ENCODE measurements at places on chromosomes 2 and 18.

DNA sequence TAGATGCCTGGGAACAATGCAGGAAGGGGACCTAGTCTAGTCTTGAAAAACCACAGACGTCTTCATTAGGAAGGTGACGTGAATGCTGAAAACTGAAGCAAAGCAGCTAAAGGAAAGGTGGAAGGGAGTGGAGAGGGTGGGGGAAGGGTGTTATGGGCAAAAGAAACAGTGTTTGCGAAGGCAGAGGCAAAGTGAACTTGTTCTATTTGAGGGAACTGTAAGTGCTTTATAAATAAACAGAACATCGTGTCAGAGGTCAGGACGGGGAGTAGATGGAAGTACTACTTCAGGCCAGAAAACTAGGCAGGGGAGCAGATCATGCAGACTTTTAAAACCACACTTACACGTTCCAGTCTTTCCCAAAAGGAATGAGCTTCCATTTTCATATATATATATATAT, 57.8 kb downstream of the FASTKD2 start:
- no peak for DNase-seq

- DNase-seq: no peak
These were observed 9.0 kb upstream of the CREG2 start for GRCh38 chr2:101396316-101396717.

DNA sequence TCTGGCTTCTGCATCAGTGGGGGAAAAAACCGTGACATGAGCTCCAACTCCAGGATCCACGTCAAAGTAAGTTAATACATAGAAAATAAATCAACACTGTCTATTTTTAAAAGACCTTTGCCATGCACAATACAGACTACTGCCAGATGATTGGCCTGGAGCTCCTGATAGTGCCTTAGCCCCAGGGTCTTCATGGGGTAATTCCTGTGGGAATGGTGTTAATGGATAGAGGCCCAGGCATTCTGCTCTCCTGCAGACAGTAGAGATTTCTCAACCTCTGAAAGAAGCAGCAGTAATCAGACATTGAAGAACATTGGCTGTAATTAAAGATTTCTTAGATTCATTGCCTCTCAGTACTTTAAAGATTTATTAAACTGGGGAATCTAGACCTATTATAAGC, 4.3 kb upstream of the PLCL1 start:
- DNase-seq: no peak

GRCh38 chr2:9178904-9179571, 27.6 kb upstream of the ASAP2 start:
- DNase-seq: no peak

GRCh38 chr2:157929871-157930667, 53.9 kb upstream of the ACVR1 start:
- no peak for DNase-seq

DNA sequence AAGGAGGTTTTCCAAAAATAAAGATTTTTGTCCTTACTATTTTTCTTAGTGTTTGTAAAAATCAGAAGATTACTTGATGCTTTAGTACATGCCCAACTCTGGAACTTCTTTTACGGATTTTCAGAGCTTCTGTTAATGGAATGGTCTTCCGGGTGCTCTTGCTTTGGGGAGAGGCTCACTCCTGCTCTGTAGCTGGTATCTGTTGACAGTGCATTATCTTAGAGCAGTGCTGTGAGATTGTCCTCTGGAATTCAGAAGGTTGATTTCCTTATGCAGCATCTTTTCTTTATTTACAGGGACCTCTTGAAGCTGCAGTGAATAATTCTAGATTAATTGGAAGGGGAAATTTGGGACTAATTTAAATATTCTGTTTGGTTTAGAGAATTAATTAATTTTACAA, 4.6 kb downstream of the MAPRE2 start:
- DNase-seq: no peak

DNA sequence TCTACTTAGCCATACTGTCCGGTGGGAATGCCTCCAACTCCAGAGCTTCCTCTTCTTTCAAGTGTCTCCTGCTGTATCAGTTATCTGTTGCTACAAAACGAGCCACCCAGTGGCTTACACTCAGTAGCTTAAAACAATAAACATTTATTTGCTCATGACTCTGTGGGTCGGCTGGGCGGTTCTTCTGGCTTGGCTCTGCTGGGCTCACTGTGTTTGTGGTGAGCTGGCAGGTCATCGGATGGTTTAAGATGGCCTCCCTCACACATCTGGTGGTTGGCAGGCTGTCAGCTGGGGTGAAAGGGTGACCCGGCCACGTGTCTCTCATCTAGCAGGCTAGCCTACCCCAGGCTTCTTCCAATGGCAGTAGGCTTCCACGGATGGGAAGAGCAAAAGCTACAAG, 122.4 kb upstream of the SLC1A4 start:
- DNase-seq: no peak

GRCh38 chr2:239055756-239056493, 208.0 kb downstream of the TWIST2 start:
- no peak for DNase-seq

DNA sequence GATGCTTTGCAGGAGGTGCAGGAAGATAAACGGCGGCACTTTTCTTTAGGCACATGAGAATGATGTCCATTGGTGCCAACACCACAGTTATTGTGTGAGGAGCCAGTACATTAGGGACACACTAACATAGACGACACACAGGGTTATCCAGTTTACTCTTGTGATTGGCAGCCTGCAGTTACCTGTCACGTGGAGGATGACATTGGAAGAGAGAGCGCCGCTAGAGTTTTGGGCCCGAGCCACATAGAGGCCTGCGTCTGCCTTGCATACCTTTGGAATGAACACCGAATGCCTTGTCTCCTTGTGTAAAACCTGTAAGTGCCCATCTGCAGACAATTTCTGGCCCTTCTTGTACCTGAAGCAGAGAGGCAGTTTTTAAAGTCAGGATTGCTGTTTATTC, 26.9 kb upstream of the TTN start:
- DNase-seq: no peak

DNA sequence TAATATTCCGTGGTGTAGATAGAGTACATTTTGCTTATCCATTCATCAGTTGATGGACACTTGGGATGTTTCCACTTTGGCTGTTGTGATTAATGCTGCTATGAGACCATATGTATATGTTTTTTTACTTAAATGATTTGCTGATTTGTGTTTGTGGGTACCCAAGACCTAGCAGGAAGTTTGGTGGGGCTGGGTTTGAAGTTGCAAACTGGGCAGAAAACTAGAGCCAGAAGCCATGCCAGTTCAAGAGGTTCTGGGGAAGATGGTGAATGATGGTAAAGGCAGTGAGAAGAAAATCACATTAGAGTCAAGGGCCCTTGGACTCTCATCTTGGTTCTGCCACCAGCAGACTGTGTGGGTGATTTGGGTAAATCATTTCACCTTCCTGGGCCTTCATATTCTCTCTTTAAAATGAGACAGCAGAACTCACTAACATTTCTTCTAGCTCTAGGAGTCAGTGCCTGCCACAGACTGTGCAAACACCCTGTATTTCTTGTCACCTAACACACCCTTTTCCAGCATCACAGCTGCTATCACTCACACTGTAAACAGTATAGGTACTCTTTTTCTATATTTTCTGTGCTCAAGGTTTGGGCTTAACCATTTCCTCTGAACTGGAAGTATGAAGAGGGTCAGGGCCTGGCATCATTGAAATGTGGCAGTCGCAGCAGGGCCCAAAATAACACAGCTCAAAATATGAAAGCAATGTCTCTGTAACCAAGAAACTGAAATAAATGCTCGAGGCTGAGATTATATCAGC, 8.4 kb upstream of the CTLA4 start:
- no peak for DNase-seq

GRCh38 chr2:3260959-3261358, 116.7 kb downstream of the EIPR1 start:
- no peak for DNase-seq

GRCh38 chr2:29787473-29788465, 133.6 kb downstream of the ALK start:
- no peak for DNase-seq

GRCh38 chr2:142649581-142649980, 227.9 kb upstream of the KYNU start:
- no peak for DNase-seq

DNA sequence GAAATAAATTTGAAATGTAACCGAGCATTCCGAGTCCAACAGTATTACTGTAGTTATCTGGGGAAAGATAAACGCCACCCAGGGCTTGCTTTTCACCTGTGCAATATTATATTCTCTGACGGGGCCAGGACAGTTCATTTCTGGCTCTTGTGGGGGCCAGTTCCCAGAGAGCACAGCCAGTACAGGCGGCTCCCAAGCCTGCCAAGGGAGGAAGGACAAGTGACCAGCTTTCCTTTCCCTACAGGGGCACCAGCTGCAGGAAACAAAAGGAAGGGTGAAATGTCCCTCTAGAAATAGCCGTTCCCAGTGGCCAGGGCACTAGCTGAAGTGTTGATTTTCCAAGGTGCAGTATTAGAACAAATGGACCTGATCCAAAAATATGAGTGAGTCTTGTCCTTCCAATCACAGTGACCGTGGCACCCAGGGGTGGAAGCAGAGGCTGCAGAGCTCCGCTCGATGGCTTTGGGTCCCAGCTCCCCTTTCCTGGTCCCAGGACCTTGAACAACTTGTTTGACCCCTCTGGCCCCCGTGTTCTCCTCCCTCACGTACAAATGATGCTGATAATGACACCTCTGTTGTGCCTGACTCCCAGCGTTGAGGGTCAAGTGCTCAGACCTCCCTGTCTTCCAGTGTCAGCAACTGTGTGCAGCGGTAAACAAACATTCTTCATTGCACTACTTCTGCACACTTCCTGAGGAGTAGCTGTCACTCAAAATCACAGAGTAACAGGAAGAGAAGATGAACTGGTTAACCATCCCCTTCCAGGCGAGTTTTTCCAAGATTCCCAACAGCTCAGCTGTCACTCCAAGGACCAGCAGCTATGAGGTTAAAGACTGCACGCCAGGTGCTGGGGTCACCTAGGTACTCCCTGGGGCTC, 40.9 kb downstream of the GYPC start:
- DNase-seq: no peak

DNA sequence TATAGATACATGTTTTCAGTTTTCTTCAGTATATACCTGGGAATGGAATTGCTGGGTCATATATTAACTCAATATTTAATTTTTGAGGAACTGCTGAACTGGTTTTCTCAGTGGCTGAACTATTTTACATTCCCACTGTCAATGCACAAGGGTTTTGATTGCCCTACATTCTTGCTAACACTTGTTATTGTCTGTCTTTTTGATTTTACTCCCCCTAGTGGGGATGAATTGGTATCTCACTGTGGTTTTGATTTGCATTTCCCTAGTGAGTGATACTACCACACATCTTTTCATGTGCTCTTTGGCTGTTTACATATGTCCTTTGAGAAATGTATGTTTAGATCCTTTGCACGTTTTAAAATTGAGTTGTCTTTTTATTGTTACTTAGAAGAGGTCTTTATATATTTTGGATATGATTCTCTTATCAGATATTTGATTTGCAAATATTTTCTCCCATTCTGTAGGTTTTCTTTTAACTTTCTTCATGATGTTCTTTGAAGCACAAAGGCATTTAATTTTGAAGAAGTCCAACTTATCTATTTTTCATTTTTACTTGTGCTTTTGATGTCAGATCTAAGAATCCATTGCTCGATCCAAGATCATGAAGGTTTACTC, 36.2 kb downstream of the ASB1 start:
- no peak for DNase-seq

DNA sequence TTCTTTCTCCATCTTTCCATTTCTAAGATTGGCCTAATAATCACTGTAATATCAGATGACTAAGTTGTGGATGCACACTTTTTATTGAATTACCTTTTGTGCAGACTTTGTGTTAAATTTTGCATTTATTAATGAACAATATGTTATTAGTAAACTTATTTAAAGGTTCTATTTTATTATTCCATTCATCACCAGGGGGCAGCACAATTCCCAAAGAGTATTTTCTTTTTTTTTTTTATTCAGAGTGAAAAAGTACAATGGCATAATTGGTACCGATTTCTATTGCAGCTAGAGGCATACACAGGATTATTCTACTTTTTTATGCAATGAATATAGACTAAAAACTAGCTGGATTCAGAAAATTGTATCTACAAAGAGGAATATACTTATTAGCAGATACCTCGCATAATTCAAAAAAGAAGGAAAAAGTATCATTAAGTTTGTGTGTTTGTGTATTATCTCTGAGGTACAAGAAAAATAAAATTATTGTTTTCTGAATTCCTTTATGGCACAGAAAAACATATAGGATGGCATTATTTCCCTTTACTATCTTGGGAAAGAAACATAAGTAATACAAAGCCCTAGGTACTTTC, 390.6 kb downstream of the ERBB4 start:
- no peak for DNase-seq

DNA sequence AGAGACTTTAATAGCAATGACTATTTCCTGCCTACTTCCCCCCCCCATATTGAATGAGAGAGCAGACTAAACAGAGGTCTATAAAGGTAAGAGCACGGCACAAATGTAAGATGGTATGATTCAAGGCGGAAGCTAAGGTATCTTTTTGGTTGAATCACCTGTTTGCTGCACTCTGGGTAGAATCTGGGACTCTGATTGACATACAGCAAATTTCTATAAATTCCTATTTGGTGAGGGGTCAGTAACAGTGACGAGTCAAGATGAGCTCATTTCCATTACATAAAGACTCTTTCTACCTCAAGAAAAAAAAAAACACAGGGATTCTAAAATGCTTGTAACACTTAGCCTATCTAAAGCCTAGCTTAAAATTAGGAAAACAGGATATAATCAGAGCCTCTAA, 297.3 kb downstream of the TNS1 start:
- no peak for DNase-seq

- DNase-seq: no peak
These were observed 7.7 kb downstream of the IGFBP5 start for GRCh38 chr2:216687646-216688045.

DNA sequence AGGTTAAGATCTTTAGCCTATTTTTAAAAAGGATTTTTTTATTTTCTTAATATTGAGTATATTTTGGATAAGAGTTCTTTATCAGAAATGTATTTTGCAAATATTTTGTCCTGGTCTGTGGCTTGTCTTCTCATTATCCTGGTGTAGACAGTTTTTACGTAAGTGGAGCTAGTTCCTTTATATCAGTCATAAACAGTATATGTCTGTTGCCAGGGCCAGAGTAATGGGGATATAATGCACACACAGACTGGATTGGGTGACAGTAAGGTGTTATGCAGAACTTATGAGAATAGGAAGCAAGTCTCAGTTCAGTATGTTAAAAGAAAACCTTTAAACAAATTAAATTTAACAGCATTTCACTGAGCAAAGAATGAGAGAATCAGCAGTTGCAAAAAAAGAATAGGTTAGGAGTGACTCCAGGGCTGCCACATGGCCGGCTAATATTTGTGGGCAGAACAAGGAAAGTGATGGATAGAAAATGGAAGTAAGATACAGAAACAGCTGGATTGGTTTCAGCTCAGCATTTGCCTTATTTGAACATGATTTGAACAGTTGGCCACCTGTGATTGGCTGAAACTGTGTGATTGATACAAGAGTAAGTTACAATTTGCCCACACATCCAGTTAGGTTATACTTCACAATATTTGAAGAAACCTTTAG, 61.1 kb upstream of the ZNG1B start:
- DNase-seq: no peak

- DNase-seq: no peak
These were observed 38.3 kb downstream of the MRPL33 start for GRCh38 chr2:27809761-27810241.

DNA sequence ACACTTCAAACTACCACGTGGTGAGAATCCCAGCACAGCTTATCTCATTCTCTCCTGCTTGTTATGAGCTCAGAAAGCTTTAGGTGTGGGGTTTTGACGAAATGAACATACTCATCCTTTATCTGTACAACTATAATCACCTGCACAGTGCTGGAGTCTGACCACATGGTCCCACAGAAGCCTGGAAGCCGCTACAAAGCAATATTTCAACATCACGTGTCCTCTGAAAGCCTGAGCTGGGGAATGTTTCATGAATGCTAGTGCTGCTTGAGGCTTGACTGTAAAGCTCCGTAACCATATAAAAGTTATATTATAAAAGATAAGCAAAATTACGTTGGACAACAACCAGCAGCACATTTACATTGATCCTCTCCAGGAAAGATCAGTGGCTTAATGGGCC, 43.9 kb downstream of the PIEZO2 start:
- no peak for DNase-seq
